Activated naive CD4-positive, alpha-beta T cell (primary cell): ENCODE measurements at places on chromosomes 11 and 22.

- no peak for DNase-seq
Observed at GRCh38 chr11:104968856-104969776, 742 bp upstream of the CASP4 start.

DNA sequence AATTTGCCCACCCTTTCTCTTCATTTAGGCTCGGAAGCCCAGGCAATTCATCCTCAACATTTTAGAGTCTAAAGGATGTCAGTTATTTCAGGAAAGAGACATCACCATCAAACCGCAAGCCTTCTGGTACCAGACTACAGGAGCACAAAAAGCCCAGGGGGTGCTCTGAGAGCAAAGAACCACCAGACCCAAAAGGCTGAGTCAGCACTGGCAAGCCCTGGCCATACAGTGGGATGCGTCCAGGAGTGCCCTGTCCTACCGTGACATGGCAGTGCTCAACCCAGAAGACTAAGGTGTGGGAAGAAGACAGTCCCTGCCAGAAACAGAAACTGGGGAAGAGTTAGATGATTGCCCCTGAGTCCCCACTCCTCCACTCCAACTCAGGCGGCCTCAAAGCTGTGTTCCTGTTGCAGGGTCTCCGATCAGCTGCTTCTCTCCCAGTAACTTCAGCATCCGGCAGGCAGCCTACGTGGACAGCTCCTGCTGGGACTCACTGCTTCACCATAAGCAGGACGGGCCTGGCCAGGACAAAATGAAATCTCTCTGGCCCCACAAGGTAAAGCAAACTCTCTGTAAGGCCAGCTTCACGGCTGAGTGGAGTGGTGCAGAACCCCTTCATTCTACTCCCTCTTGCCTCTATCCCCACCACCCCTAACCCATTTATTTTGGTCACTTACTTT lies 1.5 kb downstream of the PANX3 start:
- no peak for DNase-seq

DNA sequence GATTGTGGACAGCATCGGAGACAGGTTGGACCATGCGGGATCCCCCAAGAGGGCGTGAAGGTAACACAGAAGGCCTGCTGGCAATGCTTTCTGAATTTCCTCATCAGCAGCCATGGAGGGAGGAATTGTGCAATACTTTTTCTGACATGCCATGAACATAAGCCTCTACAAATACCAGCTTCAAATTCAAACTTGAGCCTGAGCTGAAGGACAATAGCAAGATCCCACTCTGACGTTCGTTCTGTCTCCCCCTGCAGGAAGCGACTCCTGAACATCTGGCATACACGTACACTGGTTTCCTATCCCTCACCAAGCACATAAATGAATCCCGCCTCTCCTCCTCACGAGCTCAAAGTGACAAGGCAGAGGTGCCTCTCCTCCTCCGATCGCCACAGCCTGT lies 312.2 kb downstream of the BRD1 start:
- no peak for DNase-seq

GRCh38 chr22:26648528-26649388 lies 8.6 kb upstream of the MIAT start:
- no peak for DNase-seq

DNA sequence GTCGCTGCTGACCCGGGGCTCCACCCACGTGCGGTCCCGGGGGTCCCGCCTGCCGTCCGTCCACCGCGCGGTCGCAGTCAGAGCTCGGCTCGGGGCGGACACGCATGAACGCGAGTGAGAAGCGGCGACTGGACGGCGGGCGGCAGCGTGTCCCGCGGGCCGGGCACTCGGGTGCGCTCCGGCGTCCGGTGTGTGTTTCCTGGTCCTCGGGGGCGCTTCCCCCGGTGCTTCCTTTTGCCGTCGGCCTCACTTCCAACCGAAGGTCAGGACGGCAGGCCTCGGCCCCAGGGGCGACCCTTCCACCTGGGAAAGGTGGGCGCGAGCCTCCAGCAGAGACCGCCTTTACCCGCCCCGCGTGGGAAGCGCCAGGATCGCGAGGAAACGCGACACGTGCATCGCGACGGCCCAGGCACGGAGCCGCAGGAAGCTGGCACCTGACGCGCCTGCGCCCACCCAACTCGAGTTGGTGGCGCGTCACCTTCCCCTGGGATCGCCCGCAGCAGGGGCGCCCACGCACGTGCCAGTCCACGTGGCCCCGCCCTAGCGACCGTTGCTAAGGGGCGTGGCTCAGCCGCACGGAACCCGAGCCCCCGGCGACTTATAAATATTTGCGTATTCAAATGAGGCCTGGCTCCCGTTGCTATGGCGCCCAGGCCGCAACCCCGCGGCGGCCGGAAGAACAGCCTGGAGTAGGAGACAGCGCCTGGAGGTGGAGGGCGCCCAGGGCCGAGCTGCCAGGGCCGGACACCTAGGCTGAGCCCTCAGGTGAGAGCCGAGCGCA lies at the start of gene LRRC56:
TSS of gene LRRC56 (plus strand) at position 687 of the 781 bp plus-strand sequence. CDS start 3,158 bp downstream, outside the sequence.
- peak; percentile 71 for DNase-seq

DNA sequence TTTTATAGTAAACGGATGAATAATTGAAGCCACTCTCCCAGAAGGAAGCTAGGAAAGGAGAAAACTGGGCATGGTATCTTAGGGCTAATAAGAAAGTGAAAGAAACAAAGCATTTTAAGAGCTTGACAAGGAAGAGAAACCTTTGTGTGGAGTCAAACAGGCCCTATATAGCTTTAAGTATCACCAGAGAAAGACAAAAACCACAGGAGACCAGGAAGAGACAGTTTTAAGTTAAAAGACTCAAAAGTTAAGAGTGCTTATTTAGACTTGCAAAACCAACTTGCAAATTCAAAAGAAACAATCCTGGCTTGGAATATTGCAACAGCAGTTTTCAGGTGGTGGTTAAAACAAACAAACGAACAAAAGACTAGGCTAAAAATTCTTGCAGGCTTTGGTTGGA lies 3.4 kb downstream of the PAK1 start:
- DNase-seq: no peak

GRCh38 chr11:44188643-44189042 lies 93.2 kb downstream of the EXT2 start:
- DNase-seq: no peak

GRCh38 chr11:100734743-100735527 lies 47.8 kb downstream of the ARHGAP42 start:
- DNase-seq: no peak

DNA sequence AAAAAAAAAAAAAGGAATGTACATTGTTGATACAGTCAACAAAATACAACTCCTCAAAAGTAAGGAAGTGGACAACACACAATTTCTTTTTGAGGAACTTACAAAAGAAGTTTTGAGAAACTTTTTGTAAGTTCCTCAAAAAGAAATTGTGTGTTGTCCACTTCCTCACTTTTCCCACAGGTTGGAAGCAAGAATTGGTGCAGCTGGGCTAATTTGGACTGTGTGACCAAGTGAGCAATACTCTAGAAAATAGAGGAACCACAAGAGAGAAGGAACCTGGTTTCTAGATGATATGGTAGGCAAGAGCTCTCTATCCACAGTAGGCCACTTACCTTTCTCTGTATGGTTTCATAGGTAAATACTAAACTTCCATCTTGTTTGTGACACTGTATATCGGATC lies 1053.8 kb downstream of the LRRC4C start:
- no peak for DNase-seq

DNA sequence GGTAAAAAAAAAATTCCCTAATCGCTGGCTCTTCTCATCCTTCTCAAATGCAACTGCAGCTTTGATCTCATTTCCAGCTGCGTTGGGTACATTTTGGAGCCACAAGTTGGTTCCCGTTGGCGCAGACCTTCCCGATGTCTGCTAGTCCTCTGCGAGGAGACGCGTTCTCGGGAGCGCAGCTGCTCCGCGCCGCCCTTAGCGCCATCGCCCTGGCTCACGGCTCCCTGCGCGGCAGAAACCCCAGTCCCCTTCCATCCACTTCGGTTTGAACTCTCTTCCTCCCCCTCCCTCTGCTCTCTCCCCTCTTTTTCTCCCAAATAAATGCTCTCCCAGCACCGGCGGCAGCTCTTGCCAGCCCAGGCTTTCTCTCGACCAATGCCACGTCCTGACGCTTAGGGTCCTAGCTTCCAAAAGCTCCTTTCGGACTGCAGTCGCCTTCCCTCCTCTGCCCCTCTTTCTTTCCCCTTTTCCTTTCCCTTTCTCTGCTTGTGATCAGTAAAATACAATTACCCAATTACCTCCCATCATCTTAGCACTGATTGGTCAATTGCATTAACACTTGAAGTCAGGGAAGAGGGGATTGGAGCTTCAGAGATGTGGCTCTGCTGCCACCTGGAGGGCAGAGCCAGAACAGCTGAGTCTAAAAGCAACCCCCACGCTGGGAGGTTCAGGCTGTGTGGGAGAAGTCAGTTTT lies 1165.7 kb downstream of the LRRC4C start:
- no peak for DNase-seq

GRCh38 chr11:119501777-119502405 lies 78.9 kb upstream of the THY1 start:
- no peak for DNase-seq

GRCh38 chr11:78840200-78840599 lies 265.5 kb upstream of the NARS2 start:
- DNase-seq: no peak

DNA sequence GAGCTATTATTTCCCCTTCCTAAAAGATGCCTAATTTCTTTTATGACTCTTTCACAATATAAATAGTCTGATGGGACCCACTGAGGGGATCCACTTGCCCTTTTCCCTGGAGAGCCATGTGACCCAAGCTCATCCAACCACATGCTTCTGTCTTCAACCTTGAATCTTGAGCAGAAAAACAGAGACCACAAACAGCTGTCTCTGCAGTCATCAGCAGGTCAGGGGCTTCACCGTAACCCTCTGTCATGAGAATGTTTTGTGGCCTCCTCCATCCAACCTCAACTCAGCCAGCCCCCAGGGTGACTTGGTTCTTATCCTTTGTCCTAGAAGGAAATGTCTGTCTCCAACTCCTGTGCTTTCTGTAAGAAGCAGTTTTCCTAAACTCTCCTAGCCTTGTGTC lies 129.6 kb upstream of the POU2AF2 start:
- DNase-seq: no peak

GRCh38 chr22:40328546-40329456 lies 17.5 kb upstream of the ADSL start:
- DNase-seq: no peak

GRCh38 chr11:73413256-73413655 lies 37.1 kb downstream of the RELT start:
- no peak for DNase-seq

DNA sequence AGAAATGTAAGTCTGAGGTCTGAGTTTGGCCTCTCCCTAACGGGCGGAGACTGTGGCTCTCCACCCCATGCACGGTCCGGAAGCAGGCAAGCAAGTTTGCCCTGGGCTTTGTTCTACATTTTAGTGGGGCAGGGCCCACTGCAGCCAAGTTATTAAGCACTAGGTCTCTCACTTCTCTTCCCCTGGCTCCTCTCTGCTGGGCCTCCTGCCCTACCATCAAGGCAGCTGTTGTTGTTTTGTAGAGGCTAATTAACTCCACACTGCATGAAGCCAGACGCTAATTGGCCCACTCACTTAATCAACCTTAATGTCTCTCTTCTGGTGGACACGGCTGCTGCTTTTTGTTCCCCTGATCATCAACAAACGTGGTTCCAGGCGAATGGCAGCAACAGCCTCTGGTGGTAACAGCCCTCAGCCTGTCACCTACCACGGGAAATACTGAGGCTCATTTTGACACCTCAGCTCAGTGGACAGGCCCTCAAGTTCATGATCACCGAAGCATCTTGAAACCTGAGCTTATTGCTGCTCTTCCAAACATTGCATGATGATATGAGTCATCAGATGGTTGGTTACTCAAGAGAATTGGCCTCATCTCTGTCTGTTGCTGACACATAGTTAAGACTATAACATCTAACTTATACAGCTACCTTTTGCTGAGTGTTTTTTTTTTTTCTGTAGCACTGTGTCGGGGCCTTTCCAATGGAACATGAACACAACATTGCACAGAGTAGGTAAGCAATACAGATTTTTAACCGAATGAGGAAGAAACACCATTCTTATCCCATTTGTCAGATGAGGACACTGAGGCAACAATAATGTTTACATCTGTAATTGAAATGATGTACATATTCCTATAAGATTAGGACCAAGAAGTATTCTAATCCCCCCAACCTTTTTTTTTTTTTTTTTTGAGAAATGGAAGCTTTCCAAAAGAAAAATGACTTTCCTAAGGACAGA lies 20.8 kb upstream of the LMO2 start:
- DNase-seq: no peak

DNA sequence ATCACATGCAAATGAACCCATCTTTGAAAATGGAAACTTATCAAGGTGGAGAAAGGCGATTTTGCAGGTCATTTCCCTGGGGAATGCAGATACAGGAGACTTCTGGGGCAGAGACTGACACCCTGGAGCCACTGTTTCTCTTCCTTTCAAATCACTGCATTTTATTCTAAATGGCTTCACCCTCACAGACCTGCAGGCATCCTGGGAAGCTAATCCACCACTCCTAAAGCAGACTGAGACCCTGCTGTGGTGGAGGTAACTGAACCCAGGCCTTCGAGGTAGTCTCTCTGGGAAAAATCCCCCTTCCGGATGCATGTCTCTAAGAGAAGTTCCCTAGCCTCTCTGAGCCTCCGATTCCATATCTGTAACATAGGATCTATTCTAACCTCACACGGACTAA lies 20.9 kb upstream of the CSNK2A3 start:
- no peak for DNase-seq

- DNase-seq: no peak
Observed at GRCh38 chr11:112085822-112086421, 634 bp downstream of the TIMM8B start.

- DNase-seq: no peak
Observed at GRCh38 chr11:126963603-126964363, 36.8 kb downstream of the KIRREL3 start.

- no peak for DNase-seq
Observed at GRCh38 chr11:108289699-108290098, 66.8 kb downstream of the ATM start.

- no peak for DNase-seq
Observed at GRCh38 chr11:112176077-112176476, 765 bp downstream of the BCO2 start.
